ENCODE measurements at places on chromosomes 3 and 15.
A peak's percentile ranks its signal among the peaks of the same experiment; 100 is the strongest.

- no peak for DNase-seq
Observed at GRCh38 chr15:63401078-63401477, 19.4 kb upstream of the CA12 start.

GRCh38 chr15:56992725-56993124, 74.3 kb downstream of the TCF12 start:
- no peak for DNase-seq

GRCh38 chr3:115698851-115699591, 75.7 kb downstream of the GAP43 start:
- no peak for DNase-seq

DNA sequence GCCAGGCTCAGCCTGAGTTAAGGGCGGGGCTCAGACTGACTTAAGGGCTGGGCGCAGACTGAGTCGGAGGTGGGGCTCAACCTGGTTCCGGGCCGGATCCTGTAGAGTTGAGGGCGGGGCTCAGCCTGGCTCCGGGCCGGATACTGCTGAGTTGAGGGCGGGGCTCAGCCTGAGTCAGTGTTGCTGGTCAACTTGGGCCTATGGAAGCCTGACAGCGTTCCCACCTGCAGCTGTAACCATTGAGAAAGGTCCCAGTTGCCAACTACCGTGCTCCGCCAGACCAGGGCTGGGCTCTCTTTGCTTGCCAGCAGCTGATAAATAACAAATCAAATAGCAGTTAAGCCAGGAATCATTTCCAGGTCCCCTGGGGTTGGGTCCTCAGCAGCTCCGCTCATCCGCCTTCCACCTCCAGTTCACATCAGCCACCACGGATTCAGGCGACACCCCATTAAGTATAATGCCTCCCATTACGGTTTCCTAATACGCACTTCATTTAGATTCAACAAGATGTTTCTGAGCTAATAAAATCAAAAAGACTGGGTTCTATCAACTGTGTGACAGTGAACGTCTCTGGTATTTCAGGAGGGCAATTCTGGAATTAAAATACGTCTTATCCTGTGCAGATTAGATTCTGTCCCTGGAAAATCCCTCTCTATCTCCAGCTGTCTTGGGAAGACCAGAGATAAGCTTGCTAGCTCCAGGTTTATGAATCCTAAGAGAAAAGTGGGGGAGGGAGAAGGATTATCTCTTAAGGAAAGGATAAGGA, 7.3 kb downstream of the GRIP2 start:
- no peak for DNase-seq

DNA sequence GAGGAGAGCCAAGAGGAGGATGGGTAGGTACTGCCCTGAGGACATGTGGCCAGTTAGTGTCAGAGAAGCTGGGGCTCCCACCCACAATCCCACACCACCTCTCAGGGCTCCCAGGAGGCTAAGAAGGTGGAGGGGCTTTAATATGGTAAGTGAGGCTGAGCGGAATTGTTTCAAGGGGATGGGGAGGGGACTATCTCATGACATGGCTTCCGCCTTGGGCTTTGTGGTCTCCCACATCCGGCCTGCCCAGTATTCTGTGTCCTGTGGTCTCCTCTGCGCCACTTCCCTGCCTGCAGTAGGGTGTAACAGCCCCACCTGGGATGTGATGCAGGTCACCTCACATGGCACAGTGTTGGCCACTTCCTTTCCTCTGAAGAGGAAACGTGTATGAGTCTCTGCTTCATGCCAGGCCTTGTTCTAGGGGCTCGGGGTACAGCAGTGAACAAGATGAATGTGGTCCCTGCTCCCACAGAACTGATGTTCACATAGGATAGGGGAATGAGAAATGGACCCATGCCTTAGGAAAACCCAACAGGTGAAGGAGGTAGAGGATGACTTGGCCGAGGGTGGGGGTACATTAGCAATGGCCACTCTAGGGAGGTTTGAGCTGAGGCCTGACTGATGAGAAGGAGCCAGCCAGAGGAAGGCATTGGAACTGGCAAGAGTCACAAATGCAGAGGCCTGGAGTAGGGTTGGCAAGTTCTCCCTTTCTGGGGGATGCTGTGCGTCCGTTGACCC, 3.2 kb downstream of the NEIL1 start:
- peak; percentile 91 for DNase-seq

- no peak for DNase-seq
Observed at GRCh38 chr3:143750841-143751240, 97.4 kb downstream of the SLC9A9 start.

GRCh38 chr3:133237380-133237779, 162.5 kb upstream of the BFSP2 start:
- DNase-seq, result no peak
